CD4-positive, alpha-beta T cell treated with Interleukin-6 at 100 ng/mL for 8 hours (primary cell): ENCODE measurements at places on chromosomes 16 and 17.
A peak's percentile ranks its signal among the peaks of the same experiment; 100 is the strongest.

DNA sequence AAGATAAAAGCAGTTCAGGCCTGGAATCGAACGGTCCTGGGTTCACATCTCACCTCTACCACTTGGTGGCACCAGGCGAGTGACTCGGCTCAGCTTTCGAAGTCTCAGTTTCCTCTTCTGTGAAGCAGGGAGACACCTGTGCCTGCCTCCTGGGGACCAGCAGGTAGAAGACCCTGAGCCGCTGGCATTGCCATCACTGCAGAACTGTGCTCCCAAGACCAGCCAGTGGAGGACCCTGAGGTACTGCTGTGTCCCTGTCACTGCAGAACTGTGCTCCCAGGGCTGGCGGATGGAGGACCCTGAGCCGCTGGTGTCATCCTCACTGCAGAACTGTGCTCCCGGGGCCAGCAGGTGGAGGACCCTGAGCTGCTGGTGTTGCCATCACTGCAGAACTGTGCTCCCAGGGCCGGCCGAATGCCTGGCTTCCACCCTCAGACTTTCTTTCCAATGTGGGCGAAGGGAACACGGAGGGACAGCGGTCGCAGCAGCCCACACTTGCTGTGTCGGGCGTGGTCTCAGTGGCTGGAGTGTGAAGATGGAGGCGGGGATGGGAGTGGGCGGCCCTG lies 8.7 kb upstream of the SLC7A5 start:
- no peak for DNase-seq

DNA sequence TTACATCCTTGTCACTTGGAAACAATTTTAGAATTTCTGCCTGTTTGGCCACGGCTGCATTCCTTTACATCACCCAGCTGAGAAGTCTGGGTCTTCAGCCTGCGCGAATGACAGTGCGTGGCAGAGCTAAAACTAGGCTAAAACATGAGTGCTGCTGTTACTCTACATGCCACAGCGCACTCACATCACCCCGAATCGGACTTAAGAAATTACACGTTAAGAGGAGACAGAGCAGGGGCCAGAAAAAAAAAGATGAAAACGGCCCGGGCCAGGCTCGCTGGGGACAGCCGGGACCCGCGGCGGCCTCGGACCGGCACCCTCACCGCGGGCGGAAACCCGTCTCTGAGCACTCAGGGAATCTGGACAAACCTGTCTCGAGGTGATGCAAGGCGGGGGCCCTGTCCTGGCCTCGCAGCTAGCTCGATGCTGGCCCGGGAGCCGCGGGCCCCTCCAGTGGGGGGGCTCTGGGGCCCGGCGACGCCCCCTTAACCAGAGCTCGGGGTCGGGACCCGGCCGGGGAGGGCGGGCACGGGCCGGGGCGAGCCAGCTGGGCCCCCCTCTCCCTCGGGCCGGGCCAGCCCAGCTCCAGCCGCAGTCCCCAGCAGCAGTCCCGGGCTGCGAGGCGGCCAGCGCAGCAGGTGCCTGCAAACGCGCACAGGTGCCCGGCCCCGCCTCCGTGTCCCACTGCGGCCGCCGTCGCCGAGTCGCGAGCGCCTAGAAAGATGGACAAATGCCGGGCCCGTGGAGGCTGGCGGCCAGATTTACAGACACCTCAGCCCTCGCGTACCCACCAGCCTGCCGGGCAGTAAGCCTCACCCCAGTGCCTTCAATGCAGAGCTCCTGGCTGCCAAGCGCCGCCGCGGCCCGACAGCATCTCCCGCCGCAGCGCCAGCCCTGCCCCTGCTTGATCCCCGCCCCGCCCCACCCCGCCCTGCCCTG lies at the start of gene AKTIP:
Gene AKTIP (minus strand): TSS at position 879 of the 939 bp plus-strand sequence. CDS start 2,950 bp downstream, outside the sequence.
- DNase-seq: peak; percentile 17

- no peak for DNase-seq
Observed at GRCh38 chr16:19284207-19284606, 1.3 kb upstream of the CLEC19A start.

GRCh38 chr17:81309140-81309858 lies 14.2 kb upstream of the SLC38A10 start:
- no peak for DNase-seq

DNA sequence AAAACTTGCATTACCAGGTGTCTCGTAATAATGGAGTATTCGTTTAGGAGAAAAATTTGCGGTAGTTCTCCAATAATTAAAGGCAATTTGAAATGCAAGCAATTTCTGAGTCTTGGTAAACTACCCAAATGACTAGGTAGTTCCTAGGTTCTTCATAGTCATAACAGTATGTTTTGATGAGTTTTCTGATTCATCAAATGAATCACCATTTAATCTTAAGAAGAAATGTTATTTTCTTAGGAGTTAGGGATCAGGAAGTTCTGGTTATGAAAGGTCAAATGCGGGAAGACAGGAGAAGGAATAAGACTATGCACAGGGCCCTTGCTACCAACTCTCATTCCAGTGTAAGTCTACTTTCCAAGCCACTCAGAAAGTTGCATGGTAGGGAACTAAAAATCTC lies 221.5 kb upstream of the SOX9 start:
- DNase-seq: no peak
